ENCODE measurements at places on chromosomes 7 and 10. TPM values are rescaled to one million over a fixed set of nuclear protein-coding genes. Genes with fewer than 3 reads are reported as not detected.

XPNPEP1 gene
- 186 TPM for total RNA-seq

ANKRD30A gene
- total RNA-seq: not detected

LIPK gene
- total RNA-seq: not detected

SEC31B gene
- total RNA-seq: 0.48 TPM

CFTR gene
- 0.53 TPM for total RNA-seq

Measured in SK-MEL-5 (cell line).